GM12892 (cell line): ENCODE measurements at places on chromosomes 5 and 9.

- DNase-seq = no peak
Measured at GRCh38 chr5:99369797-99370593, 441.2 kb upstream of the CHD1 start.

DNA sequence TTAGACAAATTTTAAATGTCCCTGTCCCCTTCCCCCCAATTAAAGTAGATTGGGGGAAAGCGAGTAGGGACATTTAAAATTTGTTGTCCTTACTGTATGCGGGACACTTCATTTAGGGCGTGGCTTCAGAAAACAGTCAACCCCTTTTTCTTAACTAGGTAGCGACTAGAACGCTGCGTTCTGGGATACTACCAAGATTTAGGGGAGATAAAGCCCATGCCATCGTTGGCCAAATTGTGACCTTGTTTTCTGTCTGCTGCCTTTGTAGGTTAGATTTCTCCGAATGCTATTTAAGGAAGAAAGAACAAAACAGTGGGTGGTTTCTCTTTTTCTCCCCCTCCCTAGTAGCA is 1.2 kb downstream of the CKS2 start:
- DNase-seq = no peak

GRCh38 chr5:1875281-1875842 is 7.4 kb downstream of the IRX4 start:
- no peak for DNase-seq

DNA sequence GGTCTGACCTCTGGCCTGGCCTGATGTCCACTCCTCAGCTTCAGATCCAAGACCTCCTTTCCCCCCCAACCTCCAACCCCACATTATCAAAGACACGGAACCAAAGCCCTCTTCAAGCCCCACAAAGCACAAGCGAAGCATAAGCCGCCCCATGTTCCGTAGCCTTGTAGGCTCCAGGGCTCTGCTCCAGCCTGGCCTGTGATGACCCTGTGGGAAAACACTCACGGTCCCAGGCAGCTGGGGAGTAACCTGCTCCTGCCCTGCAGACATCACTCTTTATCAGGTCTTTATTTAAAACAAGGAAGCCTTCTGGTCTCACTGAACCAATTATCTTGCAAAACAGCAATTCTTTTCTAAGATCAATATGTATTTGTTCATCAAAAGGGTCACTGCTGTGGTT is 15.4 kb upstream of the WNK2 start:
- DNase-seq = no peak

DNA sequence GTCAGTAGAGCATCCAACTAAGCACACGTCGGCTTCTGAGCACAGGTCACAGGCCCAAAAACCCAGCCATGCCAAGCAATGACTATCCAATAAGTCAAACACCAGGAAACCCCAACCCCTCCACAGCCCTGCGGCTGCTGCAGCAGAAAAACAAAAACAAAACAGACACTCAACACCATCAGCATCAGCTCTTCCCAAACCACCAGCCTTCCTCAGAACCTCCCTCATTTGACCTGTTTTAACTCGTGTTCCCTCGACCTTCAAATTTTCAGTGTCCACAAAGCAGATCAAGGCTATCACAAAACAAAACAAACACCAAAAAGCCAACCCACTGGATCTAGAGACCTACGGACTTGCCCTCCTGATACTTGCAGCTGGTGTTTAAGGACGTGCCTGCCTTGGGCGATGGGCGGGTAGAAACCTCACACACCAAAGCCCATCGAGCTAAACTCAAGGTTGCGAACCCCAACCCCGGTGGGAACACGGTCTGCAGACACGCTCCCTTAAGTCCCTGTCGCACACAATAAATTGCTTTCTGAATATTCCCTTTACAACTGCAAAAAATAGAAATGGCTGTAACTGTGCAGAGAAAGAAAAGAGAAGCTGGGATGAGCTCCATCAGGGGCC is 247.1 kb upstream of the ANKRD55 start:
- DNase-seq = peak; percentile 18

- no peak for DNase-seq
Measured at GRCh38 chr9:38651400-38652042, 31.1 kb upstream of the ANKRD18A start.

DNA sequence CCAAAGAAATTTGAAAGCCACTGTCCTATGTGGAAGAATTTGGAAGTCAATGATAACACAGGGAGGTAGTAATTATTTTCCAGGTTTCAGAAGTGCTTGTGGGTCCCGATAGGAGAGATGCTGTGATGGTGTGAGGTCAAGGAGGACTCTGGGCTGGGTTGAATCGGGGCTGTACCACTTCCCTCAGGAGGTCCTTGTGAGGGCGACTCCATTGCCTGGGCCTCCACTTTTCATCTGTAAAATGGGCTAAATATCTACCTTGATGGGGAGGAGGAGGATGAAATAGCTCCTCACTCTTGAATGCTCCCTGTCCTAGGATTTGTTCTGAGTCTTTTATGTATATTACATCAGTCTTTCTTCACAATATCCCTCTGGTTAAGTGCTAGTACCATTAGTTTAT is 59.0 kb downstream of the ROPN1L start:
- no peak for DNase-seq

DNA sequence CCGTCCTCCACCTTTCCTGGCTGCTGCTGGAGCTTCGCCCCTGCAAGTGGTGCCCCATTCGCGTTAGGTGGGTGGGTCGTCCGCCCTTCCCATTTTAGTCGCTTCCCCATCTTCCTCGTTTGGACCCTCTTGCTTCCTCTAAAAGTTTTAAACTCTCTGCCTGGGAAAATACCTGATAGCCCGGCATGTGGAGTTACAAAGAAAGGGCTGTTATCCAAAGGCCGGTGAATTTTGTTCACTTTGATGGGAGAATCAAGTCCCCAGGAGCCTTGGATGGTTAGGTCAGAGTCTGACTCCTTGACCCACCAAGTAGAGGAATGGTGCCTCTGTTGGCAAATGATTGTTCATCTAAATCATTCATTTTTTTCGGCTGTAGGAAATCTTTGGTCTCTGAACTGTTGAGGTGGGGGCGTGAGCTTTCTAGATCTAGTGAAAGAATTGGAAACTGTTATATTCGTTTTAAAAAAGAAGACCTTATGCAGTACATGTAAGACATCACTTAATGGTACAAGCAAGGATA is 29.5 kb upstream of the APC start:
- DNase-seq = no peak

GRCh38 chr9:126222835-126223431 is 103.7 kb upstream of the MVB12B start:
- no peak for DNase-seq

- DNase-seq = no peak
Measured at GRCh38 chr9:82254646-82255367, 266.2 kb downstream of the SPATA31D1 start.

DNA sequence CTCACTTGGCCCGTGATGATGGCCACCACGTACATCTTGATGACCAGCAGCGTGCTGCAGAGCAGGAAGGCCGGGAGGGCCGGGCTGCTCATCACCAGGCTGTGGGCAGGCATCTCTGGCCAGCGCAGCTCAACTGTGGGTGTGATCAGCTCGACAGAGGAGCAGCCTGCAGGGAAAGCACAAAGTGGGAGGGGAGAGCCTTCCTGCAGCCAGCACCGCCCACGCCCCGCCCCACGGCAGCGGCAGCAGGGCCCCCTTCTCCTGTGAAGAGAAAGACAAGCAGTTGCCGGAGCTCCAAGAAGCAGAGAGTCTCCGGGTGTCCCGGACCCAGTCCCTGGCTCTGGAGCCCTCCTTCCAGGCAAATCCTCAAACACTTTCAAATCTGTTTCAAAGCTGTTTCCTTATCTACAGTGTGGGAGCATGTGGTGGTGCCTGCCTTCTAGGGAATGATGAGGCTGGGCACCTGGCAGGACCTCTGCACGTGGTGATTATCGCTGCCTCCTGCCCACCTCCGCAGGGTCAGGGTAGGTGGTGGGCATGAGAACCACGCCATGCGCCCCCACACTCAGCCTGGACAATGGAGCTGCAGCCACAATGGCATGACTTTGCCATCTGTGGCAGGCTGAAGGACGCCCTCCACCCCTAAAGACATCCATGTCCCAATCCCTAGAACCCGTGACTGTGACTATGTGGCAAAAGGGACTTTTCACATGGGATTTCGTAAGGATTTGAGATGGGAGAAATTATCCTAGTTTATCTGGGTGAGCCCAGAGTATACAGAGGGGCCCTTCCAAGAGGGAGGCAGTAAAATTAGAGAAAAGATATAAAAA is at the start of gene PTGES:
Gene PTGES, minus strand, starts transcription at position 143 of the 830 bp plus-strand sequence. Its CDS starts 30 bp downstream, at position 113.
- no peak for DNase-seq

- peak; percentile 42 for DNase-seq
Measured at GRCh38 chr9:94639061-94639998, at the start of gene FBP1. FBP1 (minus strand) TSS chr9:94639518; CDS start chr9:94639310, 208 bp downstream.

GRCh38 chr5:124297826-124298225 is 448.6 kb downstream of the ZNF608 start:
- DNase-seq = no peak

DNA sequence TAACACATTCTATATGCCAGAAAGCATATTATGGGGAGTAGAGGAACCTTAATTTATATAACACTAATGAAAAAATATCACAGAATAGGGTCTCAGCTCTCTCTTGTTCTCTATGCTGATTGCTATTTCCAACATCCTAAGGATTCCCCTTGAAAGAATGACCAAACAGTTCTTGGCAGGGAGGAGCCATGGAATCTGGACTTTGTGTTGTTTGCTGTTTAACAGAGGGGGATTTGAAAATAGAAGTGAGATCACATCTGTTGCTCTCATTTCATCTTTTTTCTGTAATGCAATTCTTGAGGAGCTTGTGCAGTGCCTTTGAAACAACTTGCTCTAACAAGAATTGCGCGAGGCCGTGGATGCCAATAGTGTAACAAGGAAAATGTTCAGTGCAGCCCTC is 755.3 kb downstream of the TLE1 start:
- DNase-seq = no peak

DNA sequence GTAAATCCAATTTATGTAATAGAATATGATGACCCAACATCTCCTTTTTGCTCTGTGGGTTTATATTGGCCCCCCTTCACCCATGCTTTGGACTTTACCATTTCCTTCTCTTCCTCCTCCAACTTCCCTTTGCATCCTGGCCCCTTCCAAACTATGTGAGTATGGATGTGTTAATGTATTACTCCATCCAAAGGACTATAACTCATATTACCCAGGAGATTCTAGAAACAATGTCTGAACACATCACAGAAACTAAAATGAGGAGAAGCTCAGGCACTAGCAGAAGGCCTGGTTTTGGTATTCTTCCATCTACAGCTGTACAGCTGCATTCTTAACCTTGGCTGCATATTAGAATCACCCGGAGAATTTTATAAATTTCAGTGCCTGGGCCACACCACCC is 110.7 kb downstream of the PDE4D start:
- DNase-seq = no peak

- DNase-seq = no peak
Measured at GRCh38 chr5:124161266-124161665, 585.2 kb downstream of the ZNF608 start.

DNA sequence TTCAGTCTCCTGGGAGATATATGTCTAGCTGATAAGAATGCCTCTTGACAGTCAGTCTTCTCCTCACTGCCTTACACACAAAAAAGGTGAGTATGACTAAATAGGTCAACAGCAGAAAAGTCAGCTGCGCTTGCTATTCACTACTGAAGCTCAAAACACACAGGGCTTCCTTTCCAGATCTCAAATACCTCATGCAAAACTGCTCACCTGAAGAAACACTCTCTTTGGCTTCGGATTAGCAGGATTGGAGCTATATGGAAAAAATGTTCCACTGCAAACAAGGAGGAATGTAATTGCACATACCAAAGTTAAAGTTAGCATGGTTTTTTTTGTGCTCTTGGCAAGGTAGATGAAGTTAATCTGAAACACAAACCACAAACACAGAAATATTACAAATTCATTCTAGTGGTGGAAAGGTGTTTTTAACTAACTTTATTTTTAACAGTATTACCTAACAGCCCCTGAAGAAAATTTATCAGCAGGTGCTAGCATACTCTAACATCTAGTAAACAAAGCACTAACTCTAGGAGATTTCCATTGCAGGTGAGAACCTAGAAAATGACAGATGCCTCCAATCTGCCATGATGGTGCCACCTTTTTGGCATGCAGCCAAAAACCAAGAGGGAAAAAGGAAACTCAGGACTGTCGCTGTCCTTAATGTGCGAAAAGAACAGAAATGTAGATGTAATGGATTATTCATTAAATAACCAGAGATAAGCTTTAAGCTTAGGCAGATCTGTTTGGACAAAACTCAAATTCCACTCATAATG is 31.8 kb downstream of the ERMP1 start:
- DNase-seq = no peak

DNA sequence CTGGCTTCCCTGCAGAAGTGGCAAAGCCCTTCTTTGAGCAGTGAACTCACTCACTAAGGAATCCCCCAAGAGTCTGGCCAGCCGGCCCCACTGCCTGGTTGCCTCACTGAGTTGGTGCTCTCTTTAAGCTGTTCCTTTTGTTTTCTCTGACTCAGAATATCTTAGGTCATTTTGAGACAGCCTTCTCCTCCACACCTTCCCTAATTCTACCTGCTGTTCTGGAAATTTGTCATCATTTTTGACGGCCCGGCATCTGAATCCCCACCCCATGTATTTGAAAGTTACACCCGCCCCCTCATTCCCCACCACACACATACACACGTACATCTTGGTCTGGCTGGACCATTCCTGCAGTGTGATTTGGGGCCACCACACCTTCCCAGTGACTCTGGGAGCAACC is 41.8 kb downstream of the FGF1 start:
- DNase-seq = no peak

GRCh38 chr9:131651599-131651998 is 88.3 kb downstream of the RAPGEF1 start:
- DNase-seq = no peak

GRCh38 chr9:129202613-129203555 is 24.8 kb upstream of the IER5L start:
- peak; percentile 91 for DNase-seq

DNA sequence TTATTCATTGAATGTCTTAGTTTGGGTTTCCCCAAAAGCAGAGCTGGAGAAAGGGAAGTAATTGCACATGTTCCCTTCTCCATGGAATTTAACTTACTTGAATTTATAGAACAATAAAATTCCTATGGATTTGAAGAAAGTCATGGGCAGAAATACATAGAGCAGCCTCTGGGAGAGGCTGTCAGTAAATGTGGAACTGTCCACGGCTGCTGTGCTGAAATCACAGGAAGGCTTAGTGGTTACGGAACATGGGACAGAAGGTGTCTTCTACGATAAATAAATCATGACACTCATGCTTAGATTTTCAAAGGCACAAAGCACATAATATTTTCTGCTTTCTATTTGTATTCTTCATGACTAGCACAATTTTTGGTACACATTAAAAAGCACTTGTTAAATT is 440.6 kb upstream of the IZUMO3 start:
- no peak for DNase-seq

- no peak for DNase-seq
Measured at GRCh38 chr9:113993838-113994540, 84.1 kb downstream of the AMBP start.
